ENCODE measurements at places on chromosomes 6 and 20.
A peak's percentile ranks its signal among the peaks of the same experiment; 100 is the strongest.

- no peak for DNase-seq
These were observed 50.6 kb upstream of the MRPS10 start for GRCh38 chr6:42268016-42268834.

DNA sequence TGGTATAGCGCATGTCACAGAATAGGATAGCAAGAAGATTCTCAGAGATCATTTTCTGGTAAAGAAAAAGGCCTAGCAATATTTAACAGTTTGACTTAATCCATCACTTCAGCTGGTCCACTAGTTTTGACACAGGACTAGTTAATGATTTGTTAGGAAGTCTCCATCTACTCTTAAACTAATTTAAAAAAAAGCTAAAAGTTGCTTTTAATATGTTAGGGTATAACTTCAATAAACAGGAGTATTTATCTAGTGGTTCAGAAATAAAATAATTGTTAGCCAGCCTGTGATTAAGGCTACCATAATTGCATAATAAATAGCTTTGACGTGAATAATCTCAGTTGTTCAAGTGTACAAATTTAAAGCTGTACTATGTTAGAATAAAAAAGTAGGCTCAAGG is 195.6 kb downstream of the FUT9 start:
- DNase-seq: no peak

DNA sequence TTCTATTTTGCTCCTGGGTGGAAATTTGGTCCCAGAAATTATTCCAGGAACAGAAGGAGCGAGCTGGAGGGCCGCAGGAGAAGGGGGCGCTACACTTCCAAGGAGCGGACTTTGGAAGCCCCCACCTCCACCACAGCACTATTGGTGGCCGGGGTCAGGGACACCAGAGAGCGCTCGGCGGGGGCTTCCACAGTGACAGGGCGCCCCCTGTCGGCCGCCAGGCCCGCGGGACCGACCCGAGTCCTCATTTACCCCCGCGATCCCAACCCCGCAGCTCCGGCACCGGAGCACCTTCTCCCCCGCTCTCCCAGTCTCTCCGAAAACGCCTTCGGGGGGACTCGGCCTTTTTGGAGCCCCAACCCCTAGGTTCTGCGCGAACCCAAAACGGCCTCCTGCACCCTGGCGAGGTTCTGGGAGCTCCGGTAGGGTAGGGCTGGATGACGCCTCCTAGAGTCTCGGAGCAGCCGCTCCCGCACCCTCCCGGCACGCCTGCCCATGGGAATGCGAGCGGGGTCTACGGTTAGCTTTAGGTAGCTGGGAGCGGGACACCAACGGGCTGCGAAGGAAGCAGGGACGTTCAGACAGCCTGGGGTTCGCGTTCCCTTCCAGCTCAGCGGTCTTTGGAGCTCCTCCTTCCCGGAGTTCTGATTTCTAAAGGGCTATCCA is 2.4 kb upstream of the FOXA2 start:
- peak; percentile 34 for DNase-seq

GRCh38 chr20:14986026-14986655 is 648.7 kb upstream of the FLRT3 start:
- DNase-seq: no peak

- DNase-seq: no peak
These were observed 53.8 kb downstream of the CDC5L start for GRCh38 chr6:44441091-44441855.

DNA sequence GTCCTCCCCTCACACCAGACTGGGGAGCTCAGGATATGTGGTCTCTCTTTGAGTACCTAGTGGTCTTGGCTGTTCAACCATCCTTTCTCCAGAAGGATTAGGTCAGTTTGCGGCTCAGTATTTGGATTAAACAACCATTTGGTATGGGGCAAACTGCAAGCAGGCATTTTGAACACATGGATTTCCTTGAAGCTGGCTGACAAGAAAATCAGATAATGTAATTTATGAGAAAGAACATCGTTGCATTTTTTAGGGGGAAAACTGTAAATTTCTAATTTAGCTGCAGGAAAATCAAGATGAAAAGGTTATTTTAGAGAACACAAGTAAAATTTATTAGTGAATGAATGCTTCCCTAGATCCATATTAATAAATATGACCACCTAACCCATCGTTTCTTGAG is 25.3 kb downstream of the DPPA5 start:
- no peak for DNase-seq

- no peak for DNase-seq
These were observed 28.2 kb upstream of the RIMS4 start for GRCh38 chr20:44838521-44838920.

DNA sequence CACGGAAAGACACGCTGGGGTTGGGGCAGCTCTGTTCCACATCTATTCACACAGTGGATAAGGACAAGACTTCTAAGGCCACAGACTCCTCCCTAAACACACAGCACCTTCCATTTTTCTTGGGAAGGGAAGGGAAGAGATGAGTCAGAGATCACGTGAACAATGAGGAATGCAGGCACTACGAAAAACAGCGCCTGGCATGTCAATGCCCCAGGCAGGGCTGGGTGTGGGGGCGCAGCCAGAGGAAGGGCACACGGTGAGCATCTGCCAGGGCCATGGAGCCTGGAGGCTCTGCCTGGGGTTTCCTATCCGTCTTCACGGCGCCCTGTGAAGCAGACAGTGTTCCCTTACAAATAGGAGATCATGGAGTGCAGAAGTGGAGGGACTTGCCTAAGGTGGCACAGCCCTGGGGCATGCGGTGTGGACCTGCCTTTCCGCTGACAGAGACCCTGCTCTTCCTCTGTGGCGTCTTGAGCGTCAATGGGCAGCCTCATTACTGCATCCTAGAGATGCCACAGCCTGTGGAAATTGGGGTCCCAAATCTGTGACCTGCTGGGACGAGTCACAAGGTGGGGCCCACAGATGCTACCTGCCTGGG is 15.4 kb downstream of the UNC93A start:
- DNase-seq: no peak

DNA sequence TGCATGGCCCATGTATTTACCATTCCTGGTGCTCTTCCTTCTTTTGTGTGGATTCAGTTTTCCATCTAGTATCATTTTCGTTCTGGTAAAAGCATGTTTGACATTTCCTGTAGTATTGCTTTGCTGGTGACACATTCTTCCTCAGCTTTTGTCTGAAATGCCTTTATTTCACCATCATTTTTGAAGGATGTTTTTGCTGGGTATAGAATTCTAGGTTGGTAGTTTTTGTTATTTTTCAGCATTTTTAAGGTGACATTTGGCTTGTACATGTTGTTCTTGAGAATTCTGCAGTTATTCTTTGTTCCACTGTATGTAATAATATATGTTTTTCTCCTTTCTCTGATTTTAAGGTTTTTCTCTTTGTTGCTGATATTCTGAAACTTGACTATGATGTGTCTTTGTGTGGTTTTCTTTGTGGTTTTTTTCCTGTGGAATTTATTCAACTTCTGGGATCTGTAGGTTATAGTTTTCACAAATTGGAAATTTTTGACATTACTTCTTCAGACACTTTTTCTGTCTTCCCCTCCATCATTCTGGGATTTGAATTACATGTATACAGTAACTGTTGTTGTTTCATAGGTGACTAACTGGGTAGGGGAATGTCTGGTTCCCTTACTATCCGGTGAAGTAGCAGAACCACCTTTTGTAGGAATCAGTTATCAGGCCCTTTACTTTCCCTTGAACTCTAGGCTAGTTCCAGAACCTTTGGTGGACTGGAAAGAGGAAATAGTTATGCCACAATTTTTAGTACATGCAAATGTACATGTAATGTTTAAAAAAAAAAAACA is 30.2 kb downstream of the SNX9 start:
- DNase-seq: no peak

- DNase-seq: no peak
These were observed 29.6 kb upstream of the VEGFA start for GRCh38 chr6:43740321-43740960.

DNA sequence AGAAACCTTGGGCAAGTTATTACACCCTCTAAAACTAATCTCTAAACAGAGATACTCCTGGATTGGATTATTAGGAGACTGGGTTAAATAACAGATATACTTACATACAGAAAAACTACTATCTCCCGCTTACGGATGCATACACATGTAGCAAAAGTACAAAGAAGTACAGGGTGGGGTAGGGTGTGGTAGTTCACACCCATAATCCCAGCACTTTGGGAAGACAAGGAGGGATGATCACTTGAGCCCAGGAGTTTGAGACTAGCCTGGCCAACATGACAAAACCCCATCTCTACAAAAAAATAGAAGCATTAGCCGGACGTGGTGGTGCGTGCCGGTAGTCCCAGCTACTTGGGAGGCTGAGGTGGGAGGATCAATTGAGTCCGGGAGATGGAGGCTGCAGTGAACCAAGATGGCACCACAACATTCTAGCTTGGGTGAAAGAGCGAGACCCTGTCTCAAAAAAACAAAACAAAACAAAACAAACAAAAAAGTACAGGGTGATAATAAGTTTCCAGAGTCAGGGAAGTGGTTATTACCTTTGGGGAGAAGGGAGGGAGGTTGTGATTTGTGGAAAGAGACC is 8.1 kb downstream of the PIM1 start:
- DNase-seq: no peak
